ENCODE measurements at places on chromosomes 5 and 9.

GRCh38 chr9:19511694-19512093 is 102.9 kb downstream of the ACER2 start:
- peaks cover 8% of the 10 kb centered on the region for H3K4me1 ChIP-seq
- no peak for DNase-seq
- no peak overlapping the region for H3K4me3 ChIP-seq
- H3K36me3 ChIP-seq: no peaks in the 10 kb centered on the region
- no peaks in the 10 kb centered on the region for H3K27me3 ChIP-seq

GRCh38 chr9:71647094-71647591 is 121.2 kb downstream of the CEMIP2 start:
- no peak overlapping the region for H3K27ac ChIP-seq
- DNase-seq: peak; percentile 91
- H3K4me1 ChIP-seq: peaks cover 8% of the 10 kb centered on the region
- H3K4me3 ChIP-seq: no peak overlapping the region

DNA sequence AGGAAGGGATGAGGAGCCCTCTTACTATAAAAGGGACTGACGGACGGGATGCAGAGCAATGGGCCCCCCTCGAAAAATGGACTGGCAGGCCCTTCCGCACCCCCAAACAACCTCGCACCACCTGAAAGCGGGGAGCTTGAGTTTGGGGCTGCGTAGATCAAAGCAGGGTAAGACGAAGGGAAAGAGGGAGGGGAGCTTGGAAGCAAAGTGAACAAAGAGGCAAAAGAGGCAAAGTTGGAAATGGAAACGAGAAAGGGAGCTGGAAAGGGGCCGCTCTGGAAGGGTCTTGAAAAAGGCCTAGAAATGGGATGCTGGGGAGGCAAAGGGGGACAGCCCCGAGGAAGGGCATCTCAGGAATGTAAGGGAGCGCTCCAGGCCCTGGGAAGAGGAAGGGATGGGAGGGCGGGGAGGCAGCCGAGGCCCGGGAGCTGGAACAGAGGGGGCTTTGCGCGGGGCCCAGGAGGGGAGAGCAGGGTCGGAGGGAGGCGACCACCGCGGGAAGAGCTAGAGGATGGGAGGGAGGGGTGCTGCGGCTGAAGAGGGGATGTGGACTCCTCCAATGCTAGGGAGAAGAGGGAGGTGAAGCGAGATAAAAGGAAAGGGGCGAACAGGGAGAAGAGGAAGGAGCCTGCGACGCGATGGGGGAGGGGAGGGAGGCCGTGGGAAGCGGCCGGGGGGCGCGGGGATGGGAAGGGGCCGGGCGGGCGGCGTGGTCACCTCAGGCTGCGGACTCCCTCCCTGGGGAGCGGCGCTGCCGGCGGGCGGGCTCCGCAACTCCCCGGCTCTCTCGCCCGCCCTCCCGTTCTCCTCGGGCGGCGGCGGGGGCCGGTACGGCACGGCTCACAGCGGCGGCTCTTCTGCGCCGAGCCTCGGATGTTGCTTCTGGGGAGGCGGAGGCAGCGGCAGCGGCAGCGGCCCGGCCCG is 577 bp downstream of the RNF145 start:
- H3K36me3 ChIP-seq: no peaks in the 10 kb centered on the region
- peak; percentile 63 for DNase-seq
- H3K4me1 ChIP-seq: peaks cover 3% of the 10 kb centered on the region

DNA sequence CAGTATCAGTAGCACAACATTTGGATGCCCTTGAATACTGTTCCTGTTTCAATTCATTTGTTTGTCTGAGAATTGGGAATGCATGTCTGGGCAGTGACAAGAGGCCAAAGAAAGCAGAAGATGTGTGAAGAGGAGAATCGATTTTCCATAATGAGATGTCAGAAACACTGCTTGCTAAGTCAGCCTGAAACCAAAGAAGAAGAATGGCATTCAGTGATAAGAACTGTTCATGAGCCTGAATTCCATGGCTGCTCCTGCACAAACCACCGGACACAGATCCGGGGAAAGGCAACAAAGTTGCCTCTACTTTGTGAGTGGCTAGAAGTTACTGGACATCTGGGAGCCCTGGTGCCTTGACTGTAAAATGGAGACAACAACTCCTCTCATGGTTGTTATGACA is 207.2 kb upstream of the RASEF start:
- H3K27ac ChIP-seq: no peak overlapping the region
- peaks cover 9% of the 10 kb centered on the region for H3K4me1 ChIP-seq
- no peak for DNase-seq
- H3K36me3 ChIP-seq: no peaks in the 10 kb centered on the region
- H3K4me3 ChIP-seq: no peak overlapping the region

- H3K4me1 ChIP-seq: no peaks in the 10 kb centered on the region
- no peak for DNase-seq
- peaks cover 2% of the 10 kb centered on the region for H3K36me3 ChIP-seq
- no peaks in the 10 kb centered on the region for H3K27me3 ChIP-seq
These were observed 184.0 kb downstream of the CNTLN start for GRCh38 chr9:17318821-17319320.

DNA sequence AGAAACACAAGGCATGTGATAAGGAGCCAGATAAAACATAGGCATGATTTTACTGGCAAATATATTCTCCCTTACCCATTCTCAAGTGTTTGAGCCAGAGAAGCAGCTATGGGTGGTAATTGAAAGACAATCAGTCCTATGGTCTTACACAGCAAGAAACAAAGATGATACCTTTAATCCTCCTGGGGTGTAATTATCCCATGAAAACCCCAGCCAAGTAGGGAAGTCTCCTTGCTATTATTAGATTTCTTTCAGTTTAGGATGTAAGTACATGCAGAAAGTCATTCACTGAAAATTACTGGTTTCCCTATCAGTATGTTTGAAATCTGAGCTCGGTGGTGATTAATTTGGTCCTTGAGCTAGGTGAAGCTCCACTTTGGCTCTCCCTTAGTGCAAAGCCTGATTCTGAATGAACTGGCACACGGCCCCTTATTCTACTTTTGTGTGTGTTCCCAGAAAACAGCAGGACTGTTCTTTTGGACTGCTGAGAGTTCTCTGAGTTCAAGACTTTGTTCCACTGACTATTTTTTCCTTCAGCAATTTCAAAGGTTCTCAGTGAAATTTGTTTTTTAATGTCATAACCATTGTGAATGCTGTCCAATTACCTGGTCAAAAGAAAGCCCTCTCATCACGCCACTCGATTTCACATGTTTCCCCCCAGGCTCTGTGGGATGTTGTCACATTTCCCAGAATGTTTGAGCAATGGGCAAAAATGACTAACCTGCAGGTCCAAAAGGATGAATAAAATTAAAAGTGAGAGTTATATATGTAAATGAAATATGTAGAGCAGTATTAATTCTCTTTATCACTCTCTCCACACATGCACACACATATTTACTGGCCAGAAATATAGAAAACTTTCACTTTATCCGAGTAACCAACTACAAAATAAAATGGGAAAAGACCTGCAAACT is 343.0 kb downstream of the RAB3C start:
- no peaks in the 10 kb centered on the region for H3K36me3 ChIP-seq
- no peak overlapping the region for H3K4me3 ChIP-seq
- H3K27me3 ChIP-seq: no peaks in the 10 kb centered on the region
- DNase-seq: peak; percentile 83
- peaks cover 15% of the 10 kb centered on the region for H3K4me1 ChIP-seq

GRCh38 chr5:143234162-143234842 is 169.2 kb downstream of the NR3C1 start:
- H3K4me3 ChIP-seq: no peak overlapping the region
- no peaks in the 10 kb centered on the region for H3K27me3 ChIP-seq
- H3K27ac ChIP-seq: no peak overlapping the region
- peaks cover 24% of the 10 kb centered on the region for H3K4me1 ChIP-seq
- H3K36me3 ChIP-seq: no peaks in the 10 kb centered on the region

DNA sequence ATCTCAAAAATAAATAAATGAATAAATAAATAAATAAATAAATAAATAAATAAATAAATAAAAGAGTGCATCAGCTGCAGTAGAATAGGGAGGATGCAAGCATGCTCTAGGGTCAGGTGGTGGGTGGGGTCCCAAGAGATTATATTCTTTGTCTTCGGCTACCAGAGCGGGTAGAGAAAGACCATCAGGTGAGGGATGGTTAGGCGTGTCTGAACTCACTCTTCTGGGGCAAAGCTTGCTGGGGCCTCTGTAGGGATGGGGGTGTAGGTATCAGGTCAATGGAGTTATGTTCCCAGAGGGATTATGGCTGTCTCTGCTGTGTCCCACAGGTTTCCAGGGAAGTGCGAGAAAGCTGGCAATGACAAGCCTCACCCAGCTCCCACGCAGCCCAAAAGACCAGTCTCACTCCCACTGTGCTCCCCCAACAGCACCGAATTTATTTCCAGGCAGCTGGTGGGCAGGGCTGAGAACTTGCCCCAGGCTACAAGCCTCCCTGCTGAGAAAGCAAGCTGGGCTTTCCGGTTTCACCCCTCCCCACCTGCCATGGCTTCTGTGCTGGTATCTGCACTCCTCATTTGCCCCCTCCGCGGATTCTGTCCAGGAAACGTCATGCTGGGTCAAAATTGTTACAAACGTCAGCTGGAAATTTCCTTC is 180.8 kb downstream of the LURAP1L start:
- H3K36me3 ChIP-seq: no peaks in the 10 kb centered on the region
- H3K4me3 ChIP-seq: no peak overlapping the region
- DNase-seq: no peak
- no peaks in the 10 kb centered on the region for H3K4me1 ChIP-seq
- H3K27me3 ChIP-seq: no peaks in the 10 kb centered on the region

DNA sequence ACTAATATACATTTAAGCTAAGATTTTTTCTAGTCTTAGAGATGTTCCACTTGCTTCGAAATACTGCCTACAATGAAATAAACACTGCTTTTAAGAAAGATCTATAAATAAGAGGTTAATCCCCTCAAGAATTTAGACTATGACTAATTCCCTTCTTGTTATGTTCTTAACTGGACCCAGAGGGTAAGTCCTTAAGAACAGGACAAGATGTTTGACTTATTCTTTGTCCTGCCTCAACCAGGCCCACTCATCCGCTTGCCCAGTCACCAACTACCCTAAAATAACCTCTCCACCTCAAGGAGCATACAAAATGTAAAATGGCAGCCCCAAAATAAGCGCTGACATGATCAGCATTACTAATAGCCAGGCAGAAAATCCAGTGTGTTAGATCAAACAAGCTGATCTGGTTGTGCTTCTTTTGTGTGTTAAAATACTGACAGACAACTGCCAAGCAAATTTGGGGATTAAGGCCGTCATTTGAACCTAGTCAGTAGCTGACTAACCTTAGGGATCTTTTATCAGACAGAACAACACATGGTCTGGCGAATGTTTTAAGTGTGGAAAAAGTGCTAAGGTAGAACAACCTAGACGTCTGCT is 93.7 kb upstream of the SMC5 start:
- no peak overlapping the region for H3K27ac ChIP-seq
- H3K4me3 ChIP-seq: no peak overlapping the region
- no peak for DNase-seq
- H3K4me1 ChIP-seq: peaks cover 13% of the 10 kb centered on the region
- no peaks in the 10 kb centered on the region for H3K27me3 ChIP-seq

GRCh38 chr9:89376741-89377351 is 58.5 kb downstream of the SECISBP2 start:
- H3K4me1 ChIP-seq: peaks cover 6% of the 10 kb centered on the region
- no peak overlapping the region for H3K4me3 ChIP-seq
- no peak overlapping the region for H3K27ac ChIP-seq
- peaks cover 19% of the 10 kb centered on the region for H3K36me3 ChIP-seq
